ENCODE measurements at places on chromosomes 4 and X.
A peak's percentile ranks its signal among the peaks of the same experiment; 100 is the strongest.

DNA sequence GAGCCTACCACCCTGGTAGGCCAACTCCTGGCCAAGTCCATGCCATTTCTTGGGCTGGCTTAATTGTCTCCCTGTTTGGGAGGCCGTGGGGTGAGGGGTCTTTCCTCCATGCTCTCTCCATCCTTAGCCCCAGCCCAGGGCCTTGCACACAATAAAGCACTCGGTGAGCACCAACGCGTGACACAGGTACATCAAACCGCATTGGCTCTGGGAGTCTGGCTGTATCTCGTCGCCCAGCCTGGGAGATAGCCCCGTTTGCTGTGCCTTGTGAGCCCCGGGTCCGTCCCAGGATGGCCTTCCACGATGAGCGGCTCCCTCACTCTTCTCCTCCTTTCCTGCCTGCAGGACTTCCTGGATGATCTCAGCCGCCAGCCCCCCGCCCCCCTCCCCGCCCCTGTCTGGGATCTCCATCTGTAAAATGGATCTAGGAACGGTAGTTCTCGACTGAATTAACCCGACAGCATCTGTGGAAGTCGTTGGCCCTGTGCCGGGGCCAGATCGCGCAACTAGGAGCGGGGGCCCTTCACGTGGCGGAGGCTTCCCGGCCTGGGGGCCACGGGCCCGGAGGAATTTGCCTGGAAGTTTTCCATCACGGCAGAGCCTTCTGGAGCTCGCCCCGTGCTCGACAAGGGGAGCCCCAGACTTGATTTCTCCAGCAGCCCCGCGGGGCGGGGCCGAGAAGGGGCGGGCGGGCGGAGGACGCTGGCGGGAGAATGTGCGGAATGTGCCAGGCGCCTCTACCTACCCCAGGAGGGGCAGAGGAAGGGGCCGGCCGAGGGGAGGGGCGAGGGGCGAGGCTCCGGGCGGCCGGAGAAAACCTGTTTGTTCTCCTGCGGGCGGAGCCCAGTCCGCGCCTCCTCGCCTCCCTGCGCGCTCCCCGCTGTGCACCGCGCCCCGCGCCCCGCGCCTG, at the start of gene ZNF185:
Gene ZNF185 (plus strand): TSS at position 846 of the 910 bp plus-strand sequence. CDS start 16,423 bp downstream, outside the sequence.
- DNase-seq, result no peak

DNA sequence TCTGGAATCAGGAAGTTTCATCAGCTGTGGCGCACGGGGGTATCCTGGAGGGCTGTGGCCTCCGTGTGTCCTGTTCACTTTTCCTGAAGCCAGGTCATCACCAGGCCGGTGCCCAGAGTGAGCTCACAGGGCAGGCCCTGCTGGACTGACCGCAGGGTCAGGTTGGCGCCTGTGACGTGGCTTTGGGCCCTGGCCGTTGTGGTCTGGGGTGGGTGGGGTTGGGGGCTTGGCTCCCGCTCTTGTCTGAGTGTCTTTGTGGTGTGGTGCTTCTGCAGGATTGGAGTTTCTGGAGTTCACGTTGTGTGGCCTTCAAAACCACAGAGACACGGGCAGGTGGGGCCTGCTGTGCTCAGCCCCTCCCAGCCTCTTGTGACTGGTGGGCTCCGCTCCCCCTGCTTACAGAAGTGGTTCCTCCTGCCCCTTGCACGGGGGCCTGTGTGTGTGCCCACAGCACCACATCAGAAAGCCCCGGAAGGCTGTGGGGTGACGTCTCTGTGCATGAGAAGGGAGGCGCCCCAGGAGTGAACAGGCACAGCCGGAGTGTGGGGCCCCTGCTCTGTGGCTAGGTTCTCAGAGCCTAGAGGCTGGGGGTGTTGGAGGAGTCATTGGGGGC, 9.5 kb downstream of the RGS12 start:
- no peak for DNase-seq

DNA sequence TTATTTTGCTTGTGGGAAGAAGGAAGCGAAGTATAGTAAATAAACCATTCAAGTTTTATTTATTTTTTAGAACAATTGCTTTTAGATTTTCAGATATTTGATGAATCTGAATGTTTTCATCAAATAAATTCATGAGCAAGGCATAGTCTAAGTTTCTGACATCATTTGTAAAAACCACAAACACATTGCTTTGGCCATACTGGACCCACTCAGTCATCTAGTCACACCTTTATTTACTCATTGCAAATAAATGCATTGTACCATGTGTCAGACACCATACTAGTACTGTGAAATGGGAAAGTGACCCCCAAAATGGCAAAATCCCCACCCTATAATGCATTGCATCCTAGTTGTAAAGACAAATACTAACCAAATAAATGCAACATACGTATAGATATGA, 449.1 kb upstream of the SMIM31 start:
- no peak for DNase-seq

- DNase-seq, result no peak
Measured at GRCh38 chr4:109214622-109215301, 87.7 kb downstream of the COL25A1 start.

- no peak for DNase-seq
Measured at GRCh38 chrX:46117234-46117633, 428.0 kb downstream of the ZNF674 start.

- no peak for DNase-seq
Measured at GRCh38 chr4:133389029-133389428, 239.9 kb downstream of the PCDH10 start.

DNA sequence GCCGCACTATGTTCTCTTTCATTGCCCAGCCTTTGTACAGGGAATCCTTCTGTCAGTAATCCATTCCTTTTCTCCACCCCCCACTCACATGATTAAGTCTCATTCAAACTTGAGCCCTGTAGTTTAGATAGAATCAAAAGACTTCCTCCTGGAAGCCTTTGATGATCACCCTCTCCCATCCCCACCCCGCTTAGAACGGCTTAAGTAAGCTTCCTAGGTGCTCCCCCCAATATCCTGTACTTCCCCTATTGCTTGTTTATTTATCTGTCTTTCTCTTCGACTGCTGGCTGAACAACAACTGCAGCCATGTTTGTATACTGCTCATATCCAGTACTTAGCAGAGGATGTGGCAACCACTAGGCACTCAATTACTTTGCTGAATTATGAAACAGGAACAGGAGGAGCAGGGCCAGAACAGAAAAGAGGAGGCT, 38.5 kb upstream of the GPC3 start:
- DNase-seq, result no peak

- no peak for DNase-seq
Measured at GRCh38 chr4:147737623-147738022, 5.7 kb downstream of the ARHGAP10 start.

DNA sequence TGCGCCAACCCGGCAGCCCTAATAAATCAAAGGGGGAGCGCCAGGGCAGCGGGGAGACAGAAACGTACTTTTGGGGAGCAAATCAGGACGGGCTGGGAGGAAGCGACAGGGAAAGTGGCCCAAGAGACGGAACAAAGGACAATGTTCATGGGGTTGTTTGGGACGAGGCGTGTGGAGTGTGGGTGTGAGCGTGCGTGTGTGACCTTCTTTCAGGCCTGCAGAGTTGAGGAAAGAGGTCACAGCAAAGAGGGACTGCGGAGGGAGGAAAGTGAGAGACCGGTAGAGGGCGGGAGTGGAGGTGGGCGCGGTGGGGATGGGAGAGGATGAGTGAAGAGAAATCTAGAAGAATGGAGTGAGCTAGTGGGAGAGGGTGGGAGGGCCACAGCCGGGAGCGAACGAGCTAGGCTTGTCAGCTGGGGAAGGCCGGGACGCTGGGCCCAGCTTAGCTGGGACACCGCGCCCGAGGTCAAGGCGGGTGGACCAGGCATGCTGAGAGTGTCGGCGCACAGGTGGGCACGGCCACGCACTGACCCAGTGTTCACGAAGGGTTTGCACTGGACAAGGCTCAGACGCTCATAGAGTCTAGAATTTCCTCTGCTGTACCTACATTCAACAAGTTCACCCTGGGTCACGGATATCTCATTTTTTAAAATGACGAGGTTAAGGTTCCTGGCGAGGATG, 14.7 kb upstream of the PITX2 start:
- no peak for DNase-seq

GRCh38 chrX:111264385-111264784, 5.9 kb downstream of the CAPN6 start:
- DNase-seq, result no peak

GRCh38 chrX:74291964-74292807, 11.8 kb upstream of the ZCCHC13 start:
- peak; percentile 63 for DNase-seq

DNA sequence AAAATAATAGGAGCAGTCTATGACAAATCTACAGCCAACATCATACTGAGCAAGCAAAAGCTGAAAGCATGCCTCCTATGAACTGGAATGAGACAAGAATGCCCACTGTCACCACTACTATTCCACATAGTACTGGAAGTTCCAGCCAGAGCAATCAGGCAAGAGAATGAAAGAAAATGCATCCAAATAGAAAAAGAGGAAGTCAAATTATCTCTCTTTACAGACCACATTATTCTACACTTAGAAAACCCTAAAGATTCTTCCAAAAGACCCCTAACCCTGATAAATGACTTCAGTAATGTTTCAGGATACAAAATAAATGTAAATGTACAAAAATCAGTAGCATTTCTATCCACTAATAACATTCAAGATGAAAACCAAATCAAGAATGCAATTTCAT, 249.0 kb downstream of the STK32B start:
- no peak for DNase-seq

GRCh38 chr4:76982638-76983584, 33.4 kb downstream of the SEPTIN11 start:
- DNase-seq, result no peak

DNA sequence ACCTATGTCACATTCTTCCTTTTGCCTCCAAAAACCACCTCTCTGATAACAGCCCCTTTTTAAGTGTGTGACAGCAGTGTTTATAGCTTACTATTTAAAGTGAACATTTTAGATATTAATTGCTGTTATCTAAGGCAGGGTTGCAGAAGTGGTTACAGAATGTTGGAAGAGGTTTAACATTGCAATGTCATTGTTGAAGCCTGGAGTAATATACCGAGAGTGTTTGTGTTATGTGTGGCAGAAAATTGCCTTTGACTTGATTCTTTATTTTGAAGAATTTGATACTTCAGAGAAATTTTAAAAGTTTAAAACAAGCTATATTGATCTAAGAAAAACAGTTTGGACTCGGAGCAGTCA, 37.1 kb downstream of the SMARCAD1 start:
- no peak for DNase-seq

GRCh38 chr4:73053974-73054480, 15.5 kb downstream of the COX18 start:
- no peak for DNase-seq

DNA sequence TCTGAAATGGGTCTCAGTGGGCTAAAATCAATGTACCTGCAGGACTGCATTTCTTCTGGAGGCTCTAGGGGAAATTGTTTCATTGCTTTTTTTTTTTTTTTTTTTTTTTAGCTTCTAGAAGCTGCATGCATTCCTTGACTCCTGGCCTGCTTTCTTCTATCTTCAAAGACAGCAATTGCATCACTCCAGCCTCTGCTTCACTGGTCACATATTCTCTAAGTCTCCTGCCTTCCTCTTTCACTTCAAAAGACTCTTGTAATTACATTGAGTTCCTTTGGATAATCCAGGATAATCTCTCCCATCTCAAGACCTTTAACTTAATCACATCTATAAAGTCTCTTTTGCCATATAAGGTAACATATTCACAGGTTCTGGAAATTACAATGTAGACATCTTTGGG, 11.3 kb upstream of the PCYT1B start:
- no peak for DNase-seq

DNA sequence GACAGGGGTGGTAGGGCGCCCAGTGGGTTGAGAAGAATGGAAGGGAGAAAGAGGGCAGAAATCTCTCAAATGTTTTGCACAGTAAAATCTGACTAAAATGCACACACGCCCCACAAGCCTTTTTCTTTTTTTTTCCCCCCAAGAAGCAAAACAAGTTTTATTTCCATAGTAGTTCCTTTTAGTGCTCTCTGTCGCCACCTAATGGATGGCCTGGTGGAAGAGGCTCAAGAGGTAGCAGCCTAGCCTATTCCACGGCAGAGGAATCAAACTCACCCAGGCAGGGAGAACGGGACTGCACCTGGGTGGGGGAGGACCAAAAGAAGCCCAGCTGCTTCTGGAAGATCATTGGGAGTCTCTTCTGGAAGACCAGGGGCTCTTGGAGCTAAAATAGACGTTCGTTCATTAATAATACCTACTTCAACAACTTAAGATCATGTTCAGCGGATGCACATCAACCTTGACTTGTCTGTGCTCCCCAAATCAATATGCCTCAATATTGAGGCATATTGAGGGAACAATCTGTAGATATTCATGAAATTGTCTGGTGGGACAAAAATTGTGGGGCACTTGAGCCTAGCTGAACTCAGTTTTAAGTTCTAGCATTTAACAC, 31.6 kb upstream of the IRAK1 start:
- no peak for DNase-seq

Measured in fibroblast of skin of left biceps (primary cell).